GOT3 (cell line): ENCODE measurements at places on chromosomes 7 and 10.

DNA sequence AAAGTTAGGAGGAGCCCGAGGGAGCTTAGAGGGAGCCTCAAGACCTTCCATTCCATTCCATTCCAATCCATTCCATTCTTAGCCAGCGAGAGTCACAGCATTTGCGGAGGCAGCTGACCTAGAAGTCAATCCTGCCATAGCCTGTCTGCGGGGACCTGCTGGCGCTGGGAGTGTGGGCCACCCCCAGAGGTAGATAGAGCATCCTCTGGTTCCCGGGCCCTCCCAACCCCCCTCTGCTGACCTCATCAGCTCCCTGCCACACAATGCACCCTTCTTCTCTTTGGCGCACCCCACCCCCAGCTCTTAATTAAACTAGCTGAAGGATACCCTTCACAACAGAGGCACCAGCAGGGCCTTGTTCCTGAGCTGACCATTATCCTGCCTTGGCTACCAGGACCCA is 152.5 kb upstream of the ZMIZ1 start:
- no peak for DNase-seq

GRCh38 chr10:43407576-43408330 is 1.2 kb downstream of the HNRNPF start:
- DNase-seq, result peak; percentile 55

DNA sequence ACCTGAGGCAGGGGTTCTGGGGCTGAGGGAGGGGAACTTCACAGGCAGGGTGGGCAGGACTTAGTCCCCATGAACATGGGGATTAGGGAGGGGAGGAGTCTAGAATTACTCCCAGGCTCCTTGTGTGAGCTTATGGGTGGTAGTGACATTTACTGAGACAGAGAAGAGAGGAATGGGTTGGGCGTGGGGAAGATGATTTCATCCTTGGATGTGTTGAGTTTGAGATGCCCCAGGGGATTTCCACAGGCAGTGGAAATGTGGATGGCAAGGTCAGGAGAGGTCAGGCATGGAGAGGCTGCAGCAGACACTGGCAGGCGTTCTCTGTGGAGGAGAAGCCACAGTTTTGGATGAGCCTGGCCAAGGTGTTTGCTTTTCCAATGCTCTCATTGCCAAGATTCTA is 26.4 kb upstream of the GSDME start:
- no peak for DNase-seq

DNA sequence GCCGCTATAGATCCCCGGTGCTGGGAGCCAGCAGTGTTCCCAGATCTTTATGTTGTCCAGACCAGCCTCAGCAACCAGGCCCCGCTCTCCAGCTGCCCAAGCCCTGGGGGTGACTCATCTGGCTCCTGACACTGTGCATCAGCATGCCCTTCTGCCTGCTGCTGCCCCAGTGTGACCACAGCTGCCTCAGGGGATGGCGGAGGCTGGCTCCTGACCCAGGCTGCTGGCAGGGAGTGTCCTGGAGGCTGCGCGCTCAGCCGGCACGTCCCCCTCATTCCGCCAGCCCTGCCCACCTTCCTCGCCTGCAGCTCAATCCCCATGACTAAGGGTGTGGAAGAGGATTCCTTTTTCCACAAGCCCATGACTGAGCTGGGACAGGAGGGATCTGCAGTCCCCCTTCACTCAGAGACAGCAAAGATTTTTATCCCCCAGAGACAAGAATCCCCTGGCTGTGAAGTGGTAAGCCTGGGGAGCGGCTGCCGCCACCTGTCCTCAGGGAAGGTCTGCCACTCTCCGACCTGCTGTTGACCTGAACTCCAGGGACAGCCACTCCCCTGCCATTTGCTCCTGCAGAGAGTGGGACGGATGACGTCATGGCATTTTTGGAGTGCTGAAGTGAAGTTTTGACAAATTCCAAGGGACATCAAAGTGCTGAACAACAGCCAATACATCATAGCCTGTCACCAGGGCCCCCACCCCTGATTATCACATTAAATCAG is 182.8 kb upstream of the BMPER start:
- DNase-seq, result peak; percentile 22

DNA sequence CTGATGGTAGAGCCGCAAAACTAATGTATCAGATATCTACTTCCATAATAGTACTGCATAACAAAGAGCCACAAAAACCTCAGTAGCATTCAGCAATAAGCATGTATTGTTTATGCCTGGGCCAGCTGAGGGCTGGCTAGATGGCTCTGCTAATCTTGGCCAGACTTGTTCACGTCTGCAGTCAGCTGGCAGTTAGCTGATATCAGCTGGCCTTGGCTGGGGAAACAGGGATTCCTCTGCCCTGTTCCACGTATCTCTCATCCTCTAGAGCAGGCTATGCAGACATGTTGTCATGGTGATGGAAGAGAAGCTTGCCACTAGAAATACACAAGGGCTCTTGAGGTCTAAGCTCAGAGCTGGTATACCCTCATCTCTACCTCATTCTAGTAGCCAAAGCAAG is 62.9 kb downstream of the GRM8 start:
- no peak for DNase-seq

- DNase-seq, result no peak
Observed at GRCh38 chr10:102451105-102451969, at the start of gene C10orf95. Gene C10orf95, minus strand, starts transcription at chr10:102451543. Its CDS starts 450 bp downstream, at chr10:102451093.

- DNase-seq, result no peak
Observed at GRCh38 chr7:285731-286130, 4.2 kb upstream of the FOXL3 start.

DNA sequence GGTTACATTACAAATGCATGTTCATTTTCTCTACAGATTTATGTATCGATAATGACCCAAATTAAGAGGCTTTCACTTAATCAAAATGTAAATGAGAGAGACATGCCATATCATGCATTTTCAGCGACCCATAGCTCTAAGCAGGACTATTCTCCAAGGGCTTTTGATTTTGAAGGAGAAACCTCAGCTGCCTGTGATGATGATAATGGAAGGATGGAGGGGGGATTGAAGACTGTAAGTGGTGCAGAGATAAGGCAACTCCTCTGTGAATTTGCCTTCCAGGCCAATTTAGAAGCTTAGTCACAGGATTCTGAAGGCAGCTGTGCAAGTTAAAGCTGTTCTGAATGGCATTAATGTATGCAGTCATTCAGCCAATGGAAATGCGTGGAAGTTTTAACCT is 8.3 kb downstream of the VSTM2A start:
- DNase-seq, result no peak

DNA sequence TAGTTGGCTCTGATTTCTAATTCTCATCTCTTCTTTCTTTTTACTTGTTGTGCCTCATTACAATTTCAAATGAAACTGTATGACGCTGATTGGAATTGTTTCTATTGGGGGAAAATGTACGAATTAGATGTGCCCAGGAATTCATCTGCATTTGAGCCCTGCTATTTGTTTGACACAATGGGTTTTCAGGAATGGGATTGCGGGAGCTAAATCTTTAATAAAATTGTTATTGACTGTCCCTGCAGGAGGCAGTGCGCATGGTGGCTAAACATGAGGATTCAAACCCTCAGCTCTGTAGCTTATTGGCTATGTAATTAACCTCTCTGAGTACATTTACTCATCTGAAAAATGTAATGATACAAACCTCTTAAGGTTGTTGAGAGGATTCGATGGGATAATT is 181.6 kb downstream of the NXPH1 start:
- DNase-seq, result no peak

- no peak for DNase-seq
Observed at GRCh38 chr10:77844713-77845445, 81.7 kb downstream of the DLG5 start.

DNA sequence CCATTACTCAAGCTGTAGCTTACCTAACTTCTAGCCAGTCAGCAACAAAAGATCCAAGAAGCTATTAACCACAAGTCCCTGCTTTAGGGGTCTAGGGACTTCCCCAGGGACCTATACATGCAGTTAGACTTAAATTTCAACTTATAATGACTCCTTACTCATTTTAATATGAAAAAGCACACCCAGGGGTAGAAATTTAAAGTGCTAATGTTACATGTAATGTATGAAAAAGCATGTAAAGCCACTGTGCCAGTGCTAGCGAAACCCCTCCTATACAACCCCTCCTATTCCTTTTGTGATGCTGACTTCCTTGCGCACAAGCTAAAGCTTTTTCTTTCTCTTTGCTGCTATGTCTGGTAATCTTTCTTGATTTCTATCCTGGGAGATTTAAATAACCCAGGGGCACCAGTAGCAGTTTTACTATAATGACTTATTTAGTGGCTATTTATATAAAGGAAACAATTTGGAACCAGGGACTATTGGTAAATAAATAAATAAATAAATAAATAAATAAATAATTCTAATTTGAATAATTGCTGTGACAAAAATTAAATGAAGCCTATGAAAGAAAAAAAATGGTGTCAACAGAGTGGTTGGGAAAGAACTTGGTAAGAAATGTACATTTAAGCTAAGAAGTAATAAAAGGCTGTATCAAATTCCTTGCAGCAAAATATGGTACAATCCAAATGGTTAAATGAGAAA is 110.5 kb upstream of the MAGI2 start:
- DNase-seq, result no peak

DNA sequence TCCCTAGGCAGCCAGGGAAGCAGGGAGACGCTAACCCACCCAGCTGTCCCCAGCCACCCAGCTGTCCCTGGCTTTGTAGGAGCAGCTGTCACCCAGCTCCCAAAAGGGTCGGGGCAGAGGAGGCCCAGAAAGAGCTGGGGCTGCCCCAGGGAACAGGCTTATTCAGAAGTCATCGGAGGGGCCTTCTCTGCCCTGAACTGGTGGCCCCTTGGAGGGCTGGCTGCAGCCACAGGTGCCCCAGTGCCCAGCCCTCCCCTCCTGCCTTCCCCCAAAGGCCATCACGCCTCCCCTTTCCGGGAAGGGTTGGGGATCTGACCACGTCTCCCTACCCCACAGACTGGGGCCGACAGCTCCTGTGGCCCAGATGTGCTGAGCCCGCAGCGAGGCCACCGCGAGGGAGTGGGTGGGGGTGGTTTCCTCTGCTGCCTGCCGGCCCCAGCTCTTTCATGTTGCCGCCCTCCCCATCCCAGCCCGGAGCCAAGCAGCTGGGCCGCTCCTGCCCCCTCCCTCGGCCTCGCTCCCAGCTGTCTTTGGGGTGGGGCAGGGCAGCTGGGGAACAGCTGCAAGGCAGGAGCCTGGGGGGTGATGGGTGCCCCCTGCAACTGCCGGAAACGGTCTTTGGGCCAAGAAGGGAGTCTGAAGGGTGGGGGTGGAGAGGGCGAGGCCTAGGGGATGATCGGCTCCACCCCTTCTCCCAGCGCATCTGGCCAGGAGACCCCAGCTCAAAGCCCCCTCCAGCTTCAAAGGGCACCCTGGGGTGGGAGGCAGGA is 16.8 kb downstream of the TRIM8 start:
- DNase-seq, result no peak

DNA sequence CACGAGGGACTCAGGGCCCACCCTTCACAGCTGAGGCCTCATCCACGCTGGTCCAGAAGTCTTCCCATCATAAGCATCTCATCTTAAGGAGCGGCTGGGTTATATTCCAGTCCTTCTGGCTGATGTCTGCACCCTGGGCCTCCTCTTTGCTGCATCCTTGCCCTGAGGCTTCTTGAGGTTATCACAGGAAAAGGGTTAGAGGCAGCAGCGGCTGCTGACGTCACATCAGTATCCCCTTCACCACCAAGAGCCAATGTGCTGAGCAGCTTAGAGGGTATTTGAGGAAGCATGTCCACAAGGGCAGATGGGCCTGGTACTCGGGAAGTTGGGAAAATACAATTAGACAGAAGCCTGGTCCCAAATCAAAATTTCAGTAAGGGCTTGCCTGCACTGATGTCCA is 125.1 kb downstream of the PLXNA4 start:
- DNase-seq, result no peak

GRCh38 chr10:117946525-117947070 is 100.1 kb downstream of the RAB11FIP2 start:
- DNase-seq, result no peak

DNA sequence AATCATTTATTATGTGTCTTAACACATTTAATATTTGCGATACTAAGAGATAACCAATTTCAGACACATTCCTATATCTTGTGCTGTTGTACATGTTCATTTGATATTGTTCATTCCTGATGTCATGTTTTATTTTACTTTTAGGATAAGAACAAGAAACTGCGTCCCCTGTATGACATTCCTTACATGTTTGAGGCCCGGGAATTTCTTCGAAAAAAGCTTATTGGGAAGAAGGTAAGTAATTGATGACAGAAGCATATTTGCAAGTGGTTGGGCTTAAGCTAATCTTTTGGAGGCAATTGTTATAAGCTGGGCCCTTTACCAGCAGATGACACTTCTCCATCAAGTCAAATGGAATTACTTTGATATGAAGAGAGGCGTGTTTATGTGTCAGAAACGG is 155.3 kb downstream of the SND1 start:
- DNase-seq, result no peak

DNA sequence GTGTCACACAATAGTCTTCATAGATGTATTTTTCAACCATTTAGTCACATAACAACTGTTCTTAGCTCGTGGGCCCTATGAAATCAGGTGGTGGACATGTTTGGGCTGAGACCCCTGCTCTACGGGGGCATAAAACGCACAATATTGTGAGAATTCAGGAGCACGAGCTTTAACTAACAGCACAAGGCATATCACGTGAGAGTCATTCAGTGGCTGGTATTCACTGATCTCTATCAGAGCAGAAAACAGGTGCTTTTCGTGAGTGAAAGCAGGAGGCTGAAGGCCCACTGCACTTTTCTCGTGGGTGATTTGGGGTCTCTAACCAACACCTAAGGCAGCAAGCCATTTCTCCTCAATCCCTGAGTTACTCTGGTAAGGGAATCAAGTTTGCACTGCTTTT is 42.8 kb upstream of the GRB10 start:
- no peak for DNase-seq

- no peak for DNase-seq
Observed at GRCh38 chr10:122376364-122376961, 2.0 kb downstream of the PLEKHA1 start.

DNA sequence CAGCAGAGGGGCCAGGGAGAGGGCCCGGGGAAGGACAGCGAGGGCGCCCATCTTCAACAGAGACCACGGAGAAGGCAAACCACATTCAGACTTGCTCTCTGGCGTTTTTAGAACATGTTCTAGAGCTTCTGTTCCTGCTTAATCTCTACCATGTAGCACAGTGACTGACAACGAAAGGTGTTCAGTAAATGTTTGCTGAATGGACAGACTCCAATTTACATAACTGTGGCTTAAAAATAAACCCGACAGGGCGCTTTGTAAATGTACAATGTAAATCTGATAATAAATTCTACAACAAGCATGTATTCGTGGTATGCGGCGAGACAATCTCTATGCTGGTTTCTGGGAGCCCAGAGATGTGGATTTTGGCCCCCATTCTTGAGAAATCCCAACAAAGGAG is 10.5 kb downstream of the ADARB2 start:
- no peak for DNase-seq

- DNase-seq, result no peak
Observed at GRCh38 chr7:4115442-4115841, 566.7 kb upstream of the FOXK1 start.

GRCh38 chr7:836429-836828 is 4.2 kb downstream of the SUN1 start:
- DNase-seq, result no peak

- no peak for DNase-seq
Observed at GRCh38 chr10:49596836-49597235, 13.3 kb upstream of the SLC18A3 start.

GRCh38 chr7:153852261-153852660 is 199.9 kb upstream of the DPP6 start:
- no peak for DNase-seq
